Activated naive CD4-positive, alpha-beta T cell (primary cell): ENCODE measurements at places on chromosomes 7 and 10.

- no peak for DNase-seq
These were observed 261.9 kb downstream of the MAD1L1 start for GRCh38 chr7:1970895-1971294.

DNA sequence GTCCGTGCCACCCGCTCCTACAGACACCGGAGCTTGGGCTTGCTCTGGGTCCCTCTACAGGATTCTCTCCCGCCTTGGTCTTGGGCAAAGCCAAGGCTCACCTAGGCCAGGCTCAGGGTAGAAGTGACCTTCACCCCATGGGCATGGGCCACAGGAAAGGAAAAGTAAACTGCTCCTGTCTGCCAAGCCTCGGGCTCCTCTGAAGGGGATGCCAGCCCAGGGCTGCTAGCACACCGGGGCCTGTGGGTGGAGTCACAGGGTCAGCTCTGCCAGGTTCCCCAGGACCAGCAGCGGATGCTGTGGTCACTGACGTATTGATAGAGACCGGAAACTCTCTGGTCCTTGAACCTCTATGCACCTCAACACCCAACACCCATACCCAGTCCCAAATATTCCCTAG lies 222.7 kb upstream of the MGMT start:
- DNase-seq, result no peak

DNA sequence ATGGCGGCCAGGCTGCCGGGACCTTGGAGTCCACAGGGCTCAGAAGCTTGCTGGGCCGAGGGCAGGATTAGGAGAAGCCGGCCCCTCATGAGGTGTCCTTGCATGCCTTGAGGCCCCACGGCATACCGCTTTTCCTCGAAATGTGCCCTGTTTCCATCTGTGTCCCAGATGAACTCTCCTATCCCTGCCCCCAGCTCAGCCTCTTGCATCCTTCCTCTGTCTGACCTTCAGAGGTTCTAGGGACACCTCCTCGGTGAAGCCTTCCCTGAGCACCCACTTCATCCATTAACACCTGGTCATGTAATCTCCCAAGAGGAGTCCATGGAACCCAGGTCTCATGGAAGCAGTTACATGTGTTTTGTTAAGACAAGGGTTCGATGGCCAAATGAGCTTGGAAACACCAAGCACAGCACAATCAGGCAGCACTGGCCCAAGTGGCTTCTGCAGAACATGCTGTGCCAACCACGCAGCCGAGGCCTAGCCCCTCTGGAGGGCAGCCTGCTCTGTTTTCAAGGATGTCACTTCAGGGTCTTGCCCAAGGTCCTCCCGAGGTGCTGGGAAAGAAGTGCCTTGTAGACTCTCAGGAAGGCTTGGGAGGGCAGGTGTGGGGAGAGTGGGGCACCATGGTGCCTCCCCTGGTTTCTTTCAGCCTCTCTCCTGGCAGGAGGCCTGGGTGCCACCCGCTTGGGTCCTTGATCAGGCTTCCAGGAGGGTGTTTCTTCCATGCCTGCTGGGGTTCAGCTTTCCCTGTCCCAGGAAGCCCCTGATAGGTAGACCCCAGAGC lies 124.3 kb downstream of the NEURL1 start:
- no peak for DNase-seq

DNA sequence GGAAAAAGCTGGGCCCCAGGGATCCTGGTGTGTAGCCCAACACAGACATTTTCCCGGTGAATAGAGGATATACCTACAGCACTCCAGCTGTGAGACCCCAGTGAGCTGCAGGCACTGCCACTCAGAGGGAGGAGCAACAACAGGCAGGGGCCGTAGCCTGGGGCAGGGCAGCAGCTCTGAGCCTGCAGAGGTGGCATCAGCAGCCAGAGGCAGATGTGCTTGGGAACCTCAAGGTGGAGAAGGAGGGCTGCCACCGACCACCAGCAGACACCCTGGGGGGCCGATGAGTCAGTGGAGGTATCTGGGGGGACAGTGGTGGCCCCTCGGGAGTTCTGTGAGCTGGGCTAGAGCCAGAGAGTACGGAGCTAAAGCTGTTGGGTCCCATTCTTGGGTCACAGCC lies 110.2 kb upstream of the GDF10 start:
- DNase-seq, result no peak

DNA sequence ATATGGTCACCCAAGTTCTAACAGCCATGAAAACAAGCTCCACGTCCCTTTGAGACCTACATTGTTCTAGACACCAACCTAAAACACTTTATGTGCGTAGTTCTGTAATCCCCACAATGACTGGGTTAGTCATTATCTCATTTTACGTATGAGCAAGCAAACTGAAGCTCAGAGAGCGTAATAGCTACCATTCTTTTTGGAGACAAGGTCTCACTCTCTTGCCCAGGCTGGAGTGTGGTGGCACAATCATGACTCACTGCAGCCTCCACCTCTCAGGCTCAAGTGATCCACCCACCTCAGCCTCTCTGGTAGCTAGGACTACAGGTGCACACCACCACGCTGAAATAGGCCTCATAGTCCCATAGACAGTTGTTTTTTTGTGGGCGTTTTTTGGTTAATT lies 10.5 kb downstream of the DAGLB start:
- DNase-seq, result no peak
